Activated CD4-positive, alpha-beta T cell treated with anti-CD3 and anti-CD28 coated beads, Interleukin-2, amount 50 U/mL, for 24 hours (primary cell): ENCODE measurements at places on chromosomes 4 and X.
A peak's percentile ranks its signal among the peaks of the same experiment; 100 is the strongest.

- DNase-seq, result no peak
Measured at GRCh38 chr4:121728066-121728465, 31.3 kb upstream of the ANXA5 start.

DNA sequence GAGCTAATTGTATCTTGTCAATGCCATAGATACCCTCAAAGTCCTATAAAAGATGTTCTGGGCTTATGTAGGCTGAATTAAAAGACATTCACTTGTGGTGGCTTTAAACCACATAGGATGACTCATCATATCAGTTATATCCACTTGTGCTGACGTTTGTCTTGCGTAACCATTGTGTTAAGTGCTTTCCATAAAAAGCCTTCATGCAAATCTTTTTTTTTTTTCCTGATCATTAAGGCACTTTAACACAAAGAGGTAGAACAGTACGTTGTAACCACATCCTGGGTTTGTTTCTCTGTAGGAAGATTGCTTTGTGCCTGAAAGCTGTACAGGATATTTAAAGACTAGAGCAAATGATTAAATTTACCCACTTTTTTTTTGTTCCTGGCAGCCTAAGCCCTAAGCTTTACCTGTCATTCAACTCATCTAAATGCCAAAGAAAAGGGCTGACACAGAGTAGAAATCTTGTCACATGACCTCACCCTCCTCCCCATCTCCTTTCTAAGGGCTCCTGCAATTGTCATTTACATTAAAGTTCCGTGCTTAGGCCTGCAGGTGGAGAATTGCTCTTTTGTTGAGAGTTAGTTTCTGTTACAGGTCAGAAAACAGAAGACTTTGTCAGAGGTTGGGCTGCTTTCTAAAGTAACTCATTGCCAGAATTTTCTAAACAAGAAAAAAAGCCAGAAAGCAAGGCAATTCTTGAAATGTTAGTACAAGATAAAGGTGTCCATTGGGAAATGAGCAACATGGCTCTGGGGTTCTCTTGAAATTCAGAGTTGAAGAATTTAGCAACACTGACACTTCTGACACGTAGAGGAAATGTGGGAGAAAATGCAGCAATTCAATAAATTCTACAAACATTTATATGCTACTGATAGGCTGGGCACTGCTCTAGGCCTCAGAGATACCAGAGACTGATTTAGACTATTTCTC, 555.6 kb downstream of the PPARGC1A start:
- peak; percentile 40 for DNase-seq

DNA sequence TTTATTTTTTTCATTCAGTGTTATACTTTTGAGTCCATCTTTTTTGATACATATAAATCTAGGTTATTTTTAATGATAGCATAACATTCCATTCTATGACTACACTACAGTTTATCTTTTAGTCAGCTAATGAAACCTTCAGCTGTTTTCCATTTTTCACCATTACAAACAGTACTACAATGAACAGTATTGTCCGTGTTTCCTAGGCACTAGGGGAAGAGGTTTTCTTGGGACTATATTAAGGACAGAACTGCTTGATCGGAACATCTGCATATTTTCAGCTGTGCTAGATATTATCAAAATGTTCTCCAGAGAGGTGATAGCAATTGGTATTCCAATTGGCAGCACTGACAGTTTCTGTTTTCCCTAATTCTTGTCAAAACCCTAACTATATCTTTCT, 44.3 kb upstream of the HCCS start:
- DNase-seq, result no peak

DNA sequence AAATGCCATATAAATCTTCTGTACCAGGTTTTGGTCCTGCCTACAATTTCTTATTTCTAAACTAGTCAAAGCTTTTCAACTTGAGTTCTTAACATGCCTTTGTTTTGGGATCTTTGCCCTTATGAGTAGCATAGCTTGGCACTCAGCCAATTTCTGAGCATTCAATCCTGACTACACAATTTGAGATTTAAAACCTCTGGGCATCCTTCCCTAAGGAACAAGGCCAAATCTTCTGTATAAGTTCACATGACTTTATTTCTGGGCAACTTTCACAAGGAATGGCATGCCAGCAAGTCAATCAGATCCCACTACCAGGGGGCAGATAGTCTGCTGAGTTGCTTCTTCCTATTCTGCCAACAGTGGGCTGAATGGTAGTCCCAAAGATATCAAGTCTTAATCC, 254.2 kb downstream of the ADAMTS3 start:
- DNase-seq, result no peak

DNA sequence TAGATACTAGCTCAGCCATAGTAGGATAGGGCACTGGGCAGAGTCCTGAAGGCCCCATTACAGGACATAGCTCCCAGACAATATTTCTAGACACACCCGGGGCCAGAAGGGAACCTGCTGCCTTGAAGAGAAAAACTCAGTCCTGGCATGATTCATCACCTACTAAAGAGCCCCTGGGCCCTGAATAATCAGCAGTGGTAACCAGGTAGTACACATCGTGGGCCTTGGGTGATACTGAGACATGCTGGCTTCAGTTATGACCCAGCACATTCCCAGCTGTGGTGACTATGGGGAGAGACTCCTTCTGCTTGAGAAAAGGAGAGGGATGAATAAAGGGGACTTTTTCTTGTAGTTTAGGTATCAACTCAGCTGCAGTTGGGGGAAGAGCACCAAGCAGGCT, 104.3 kb upstream of the STK26 start:
- no peak for DNase-seq

DNA sequence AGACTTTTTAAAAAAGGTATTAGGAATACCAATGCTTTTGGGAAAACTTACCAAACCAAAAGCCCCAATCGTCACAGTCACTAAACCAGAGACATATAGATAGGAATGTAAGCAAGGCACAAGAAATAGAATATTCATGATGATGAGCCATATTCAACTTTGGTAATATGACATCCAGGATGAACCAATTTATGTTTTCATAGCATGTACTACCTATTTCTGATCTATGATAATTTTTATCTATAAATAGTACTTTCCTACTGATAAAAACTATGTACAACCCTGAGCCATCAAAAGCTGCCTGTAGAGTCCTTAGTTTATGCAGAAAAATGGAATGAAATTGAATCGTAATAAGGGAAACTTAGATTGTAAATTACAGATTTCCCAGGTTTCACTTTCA, 18.9 kb downstream of the CAMK2D start:
- no peak for DNase-seq

GRCh38 chrX:107856289-107856688, 30.6 kb downstream of the MID2 start:
- DNase-seq, result no peak

- no peak for DNase-seq
Measured at GRCh38 chrX:125507119-125507518, 187.4 kb downstream of the TEX13C start.

DNA sequence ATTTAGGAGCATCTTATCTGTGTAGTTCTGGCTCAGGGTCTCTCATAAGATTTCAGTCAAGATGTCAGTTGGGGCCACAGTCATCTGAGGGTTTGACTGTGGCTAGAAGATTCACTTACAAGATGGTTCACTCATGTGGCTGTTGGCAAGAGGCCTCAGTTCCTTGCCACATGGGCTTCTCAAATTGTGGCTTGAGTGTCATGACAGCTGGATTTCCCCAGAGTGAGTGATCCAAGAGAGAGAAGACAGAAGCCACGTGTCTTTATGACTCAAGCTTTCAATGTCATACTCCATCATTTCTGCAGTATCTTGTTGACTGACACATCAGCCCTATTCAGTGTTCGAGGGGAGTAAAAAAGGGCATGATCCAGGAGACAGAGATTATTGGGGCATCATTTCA, 131.3 kb upstream of the AP1S2 start:
- DNase-seq, result no peak

DNA sequence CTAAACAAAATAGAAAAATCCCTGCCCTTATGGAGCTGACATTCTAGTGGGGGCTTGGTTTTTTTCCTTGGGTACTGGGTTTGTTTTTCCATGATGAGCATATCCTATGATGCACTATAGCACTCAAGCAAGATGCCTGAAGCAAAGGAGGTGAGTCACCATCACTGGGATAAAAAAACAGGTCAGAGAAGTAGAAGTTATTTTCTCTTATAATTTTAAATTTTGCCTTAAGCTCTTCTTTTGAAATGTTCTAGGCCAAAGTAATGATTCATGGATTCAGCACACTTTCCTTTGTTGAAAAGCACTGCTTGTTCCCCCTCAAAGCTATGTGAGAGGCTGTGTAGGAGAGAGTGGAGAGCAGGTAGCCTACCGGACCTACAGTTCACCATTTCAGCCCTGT, 15.2 kb upstream of the CXCL2 start:
- no peak for DNase-seq

DNA sequence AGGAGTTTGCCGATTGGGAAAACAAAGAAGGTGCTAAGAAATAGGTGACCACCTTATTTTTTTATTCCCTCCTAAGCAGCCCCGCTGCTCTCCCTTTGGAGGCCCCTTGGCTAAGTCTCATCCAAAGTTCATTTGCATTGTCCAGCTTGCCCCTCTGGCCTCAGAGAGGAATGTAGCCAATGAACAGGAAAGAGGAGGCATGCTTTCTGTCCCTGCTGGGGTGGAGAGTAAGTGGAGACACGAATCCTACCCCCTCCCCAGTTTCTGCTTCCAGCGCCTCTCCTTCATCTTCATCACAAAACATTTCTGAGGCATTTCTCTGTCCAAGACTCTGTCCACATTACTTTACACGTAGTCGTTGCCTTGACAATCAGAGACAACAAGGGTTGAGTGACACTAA, 38.7 kb downstream of the NLGN3 start:
- DNase-seq, result no peak

GRCh38 chrX:7500386-7500785, 342.6 kb upstream of the VCX start:
- DNase-seq, result no peak

DNA sequence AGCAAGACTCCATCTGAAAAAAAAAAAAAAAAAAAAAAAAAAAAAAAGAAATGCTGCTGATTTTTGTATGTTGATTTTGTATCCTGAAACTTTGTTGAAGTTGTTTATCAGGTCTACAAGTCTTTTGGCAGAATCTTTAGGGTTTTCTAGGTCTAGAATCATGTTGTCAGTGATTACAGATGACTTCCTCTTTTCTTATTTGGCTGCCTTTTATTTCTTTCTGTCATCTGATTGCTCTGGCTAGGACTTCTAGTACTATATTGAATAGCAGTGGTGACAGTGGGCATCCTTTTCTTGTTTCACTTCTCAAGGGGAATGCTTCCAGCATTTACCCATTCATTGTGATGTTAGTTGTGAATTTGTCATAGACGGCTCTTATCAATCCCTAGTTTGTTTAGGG, 334.4 kb downstream of the SPRY1 start:
- no peak for DNase-seq

GRCh38 chr4:27360790-27361267, 500.2 kb downstream of the STIM2 start:
- DNase-seq, result no peak

DNA sequence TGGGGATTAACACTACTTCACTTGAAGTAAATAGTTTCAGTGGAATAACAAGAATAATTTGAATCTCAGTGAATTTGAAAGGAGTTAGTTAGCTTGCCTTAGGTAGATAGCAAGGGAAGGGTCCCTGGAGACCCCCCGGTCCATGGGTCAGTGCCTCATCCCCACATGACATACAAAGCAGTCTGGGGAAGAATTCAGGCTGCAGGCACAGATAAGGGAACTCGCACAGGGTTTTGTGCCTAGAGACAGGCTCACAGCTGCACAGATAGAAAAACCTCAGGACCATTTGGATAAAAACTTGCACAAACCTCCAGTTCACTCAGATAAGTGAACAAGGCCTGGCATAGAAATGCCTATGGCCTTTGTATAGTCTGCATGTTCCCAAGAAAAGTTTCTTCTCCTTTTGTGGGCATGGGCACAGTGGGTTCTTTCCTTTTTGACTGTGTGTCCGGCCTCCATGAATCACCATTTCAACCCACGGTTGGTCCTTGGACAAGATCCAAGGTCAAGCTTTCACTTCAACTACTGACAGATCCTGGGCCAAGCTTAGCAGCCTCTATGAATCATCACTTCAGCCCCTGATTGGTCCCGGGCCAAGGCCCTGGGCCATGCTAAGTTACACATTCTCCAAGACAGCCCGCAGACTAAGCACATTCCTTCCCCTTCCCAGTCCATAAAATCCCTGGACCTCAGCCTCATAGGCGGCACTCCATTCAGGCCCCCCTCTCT, 108.3 kb upstream of the KLHL4 start:
- DNase-seq, result no peak

DNA sequence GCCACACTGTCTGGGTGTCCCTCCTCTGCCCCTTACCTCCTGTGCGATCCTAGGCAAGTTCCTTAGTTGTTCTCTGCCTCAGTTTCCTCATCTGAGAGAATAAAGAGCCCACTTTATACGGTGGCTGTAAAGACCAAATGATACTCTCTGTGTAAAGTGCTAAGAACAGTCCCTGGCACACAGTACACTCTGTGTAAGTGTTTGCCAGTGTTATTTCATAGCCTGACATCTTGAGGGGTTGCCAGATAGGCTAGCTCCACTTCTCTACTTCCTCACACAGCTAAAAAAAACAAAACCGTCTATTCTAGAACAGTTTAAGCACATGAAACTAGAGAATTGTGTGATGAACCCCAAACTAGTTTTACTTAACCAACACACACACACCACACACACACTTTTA, 17.1 kb downstream of the SPON2 start:
- no peak for DNase-seq

DNA sequence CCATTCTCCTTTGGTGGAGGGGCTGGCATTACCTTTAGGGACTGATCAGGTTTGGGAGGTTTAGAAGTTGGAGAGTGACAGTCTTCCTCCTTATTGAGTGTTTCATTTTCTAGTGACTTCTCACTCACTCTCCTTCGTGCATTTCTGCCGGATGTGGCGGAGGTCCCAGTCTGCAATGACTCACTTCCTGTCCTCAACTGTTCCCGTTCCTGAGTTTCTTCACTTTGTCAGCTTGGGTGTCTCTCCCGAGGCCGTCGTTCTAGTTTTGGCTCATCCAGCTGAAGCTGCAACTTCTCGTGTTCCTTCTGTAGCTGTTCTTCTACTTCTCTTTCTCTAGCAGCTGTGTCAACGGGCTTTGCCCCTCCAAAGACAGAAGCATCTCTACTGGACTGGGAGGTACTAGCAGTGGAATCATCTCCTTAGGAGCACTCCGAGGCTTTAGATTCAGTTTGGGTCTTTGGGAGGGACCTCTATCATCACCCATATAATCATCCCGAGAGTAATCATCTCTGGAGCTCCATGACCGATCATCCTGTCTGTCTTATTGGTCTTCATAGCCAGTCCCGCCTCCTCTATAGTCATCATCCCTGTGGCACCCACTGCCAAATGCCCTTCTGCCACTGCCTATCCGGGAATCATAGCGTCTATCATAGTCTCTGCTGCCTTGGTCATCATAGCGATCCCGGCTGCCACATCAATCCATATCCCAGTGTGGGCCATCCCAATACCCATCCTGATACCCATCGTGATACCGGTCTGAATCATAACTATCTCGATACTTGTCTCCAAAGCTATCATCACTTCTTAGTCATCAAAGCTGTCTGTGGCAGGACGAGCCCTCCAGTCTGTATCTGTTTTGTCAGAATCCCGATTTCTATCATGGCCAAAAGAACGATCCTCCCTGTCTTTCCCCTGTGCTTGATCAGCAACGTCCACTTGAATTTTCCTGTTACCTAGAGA, 35.3 kb upstream of the VSIG4 start:
- DNase-seq, result no peak

GRCh38 chrX:17818726-17819125, 42.4 kb downstream of the RAI2 start:
- DNase-seq, result no peak
